ENCODE measurements at places on chromosomes 7 and 10.

DNA sequence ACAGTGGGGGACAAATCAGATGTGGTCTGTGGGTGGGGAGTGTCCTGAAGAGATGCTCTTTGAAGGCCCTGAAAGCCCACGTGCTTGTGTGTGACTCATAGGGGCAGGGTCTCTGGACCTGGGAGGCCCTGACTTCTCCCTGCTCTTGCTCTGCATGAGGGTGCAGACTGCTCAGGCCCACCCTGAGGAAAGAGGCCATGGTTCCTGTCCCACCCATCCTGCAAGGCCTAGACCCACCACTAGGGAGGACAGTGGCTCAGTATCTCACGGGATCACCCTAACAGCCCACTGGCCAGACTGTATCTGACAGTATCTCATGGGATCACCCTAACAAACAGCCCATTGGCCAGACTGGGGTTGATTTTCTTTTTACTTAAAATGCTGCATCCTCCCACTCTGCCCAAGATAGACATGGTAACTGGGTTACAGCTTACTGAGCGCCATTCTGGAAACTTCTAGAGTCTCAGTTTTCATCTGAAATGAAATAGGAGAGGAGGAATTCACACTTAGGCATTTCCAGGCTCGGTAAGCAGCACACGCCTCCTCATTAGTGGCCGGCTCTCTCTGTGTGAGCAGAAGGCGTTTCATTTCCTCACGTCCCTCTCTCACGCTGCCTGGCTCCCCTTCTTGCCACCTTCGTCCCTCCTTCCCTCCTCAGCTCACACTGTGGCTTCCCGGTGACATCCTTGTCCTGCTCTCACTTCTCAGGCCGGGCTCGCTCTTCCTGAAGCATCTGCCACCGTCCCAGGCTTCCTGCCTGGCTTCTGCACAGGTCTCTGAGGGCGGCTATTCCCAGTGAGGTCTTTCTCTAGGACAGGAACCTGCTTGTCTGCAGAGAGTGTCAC, 242.6 kb downstream of the GLRX3 start:
- peak; percentile 65 for DNase-seq

DNA sequence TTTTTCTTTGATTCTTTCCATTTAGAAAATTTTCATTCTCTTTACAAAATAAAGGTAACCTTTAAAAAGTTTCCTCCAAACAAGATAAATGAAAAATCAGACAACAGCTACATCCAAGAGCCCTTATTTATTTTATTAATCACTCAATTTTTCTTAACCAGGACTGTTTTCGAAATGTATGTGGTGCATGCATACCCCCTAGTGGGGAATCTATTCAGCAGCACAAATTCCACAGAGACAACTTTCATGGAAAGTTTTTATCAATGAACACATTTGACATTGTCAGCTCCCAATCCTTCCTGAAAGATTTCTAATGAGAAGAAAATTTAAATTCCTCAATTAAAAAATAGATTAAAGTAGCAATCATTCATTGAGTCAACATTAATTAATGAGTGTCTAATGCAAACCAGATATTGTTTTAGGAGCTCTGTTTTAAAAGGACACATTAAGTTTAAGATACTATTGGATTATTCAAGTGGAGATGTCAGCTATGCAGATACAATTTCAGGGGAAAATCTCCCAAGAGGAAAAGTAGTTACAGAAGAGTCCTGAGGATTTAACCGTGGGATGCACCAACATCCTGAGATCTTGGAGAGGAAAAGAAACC, 5.2 kb upstream of the HTR7 start:
- DNase-seq: peak; percentile 11

DNA sequence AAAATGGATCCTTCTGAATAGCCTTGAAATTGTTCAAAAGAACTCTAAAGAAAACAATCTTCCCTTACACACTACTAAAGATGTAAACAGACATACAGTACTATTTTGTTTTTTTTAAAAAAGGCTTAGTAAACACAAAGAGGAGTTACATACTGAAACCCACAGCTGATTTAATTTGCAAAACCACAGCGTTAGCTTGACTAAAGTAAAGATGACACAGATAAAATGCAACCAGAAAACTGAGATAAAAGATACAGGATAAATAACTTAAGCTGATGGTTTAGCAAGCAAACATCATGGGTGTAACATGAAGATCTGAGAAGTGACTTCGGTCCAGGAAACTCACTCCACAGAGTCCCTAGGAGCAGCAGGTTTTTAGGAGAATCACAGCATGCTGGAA, 21.8 kb downstream of the PRKCQ start:
- no peak for DNase-seq

GRCh38 chr7:76332078-76332477, 26.7 kb downstream of the YWHAG start:
- DNase-seq: no peak

DNA sequence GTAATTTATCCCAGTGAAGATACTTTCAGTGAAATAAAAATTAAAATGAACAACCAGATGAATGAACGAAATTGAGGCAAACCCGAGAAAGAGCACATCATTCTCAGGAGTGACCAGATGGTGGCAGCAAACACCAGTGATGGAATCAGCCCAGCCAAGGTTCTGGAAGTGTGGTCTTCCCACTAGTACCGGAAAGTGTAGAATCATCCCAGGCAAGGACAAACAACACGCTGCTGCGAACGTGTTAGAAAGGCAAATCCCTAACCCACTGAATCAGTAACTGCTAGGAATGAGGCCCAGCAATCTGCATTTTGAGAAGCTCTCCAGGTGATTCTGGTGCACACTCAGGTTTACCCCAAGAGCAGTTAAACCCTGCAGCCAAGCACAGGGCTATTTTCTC, 15.5 kb upstream of the SLC18A3 start:
- DNase-seq: peak; percentile 81

DNA sequence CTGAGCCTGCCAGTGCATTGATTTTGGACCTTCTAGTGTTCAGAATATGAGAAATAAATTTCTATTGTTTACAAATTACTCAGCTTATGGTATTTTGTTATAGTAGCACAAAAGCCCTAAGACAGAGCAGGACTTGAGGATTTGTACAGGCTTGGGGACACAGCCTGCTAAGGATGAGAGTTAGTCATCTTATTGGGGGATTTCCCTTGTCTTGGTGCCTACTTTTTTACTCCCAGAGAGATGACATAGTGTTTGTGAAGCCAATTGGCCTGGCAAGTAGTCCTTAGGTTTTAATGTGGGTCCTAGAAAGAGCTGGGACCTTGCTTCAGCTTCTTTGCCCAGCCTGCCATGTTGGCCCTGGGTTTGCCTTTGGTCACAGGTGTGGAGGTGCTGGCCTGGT, 364.0 kb downstream of the REEP3 start:
- DNase-seq: no peak

DNA sequence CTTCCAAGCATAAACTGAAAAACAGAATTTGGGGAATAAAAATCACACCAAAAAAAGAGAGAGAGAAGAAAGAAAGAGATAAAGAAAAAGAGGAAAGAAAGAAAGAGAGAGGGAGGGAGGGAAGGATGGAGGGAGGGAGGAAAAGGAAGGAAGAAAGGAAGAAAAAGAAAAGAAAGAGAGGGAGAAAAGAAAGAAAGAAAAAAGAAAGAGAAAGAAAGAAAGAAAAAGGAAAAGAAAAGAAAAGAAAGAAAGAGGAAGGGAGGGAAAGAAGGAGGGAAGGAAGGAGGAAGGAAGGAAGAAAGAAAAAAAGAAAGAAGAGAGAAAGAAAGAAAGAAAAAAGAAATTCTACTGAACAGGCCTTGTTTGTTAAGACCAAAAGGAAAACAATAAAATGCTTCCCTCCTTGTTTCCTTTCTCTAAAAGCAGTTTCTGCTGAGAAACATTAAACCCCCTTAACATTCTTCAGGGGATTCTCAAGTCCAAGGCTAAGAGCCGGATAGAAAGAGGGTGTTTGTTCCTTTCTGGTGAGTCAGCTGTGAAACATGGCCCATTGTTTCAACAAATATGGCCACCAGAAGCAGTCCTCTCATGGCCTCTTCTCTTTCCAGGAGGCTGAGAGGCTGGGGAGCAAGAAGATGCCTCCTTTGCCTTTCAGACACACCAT, 46.9 kb upstream of the GPAM start:
- DNase-seq: no peak
